ENCODE measurements at places on chromosomes 11 and 22.

GRCh38 chr22:42080287-42080686 is 787 bp downstream of the SMDT1 start:
- DNase-seq, result peak; percentile 60

GRCh38 chr11:761526-762108 is 14.4 kb downstream of the TALDO1 start:
- no peak for DNase-seq

DNA sequence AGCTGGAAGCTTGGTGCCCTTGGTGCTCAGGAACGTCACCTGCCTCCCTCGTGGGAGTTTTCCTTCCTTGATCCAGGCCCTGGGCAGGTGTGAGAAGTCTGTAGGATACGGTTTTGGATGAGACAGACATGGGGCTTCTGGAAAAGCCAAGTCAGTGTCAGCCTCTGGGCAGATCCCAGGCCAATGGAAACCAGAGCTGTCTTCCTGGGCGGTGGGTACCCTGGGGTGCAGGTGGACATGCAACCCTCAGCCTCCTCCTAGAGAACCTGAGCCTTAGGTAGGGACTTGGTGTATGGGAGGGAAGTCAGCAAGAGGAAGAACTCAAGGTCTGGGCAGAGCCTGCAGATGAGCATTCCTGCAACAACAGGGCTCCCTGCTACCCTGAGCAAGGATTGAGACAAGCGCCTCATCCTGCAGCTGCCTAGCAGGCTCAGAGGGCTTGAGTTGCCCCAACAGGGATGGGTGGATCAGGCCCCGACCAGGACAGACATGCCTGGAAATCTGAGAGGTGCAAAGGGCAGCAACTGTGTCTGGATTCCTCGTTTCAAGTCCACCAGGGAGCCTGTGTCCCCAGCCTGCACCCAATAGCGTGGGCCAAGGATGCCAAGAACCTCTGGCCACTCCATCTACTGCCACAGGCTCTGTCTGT is 37.6 kb upstream of the SYT13 start:
- DNase-seq, result peak; percentile 47

- DNase-seq, result no peak
Measured at GRCh38 chr11:116263019-116263418, 509.8 kb downstream of the BUD13 start.

DNA sequence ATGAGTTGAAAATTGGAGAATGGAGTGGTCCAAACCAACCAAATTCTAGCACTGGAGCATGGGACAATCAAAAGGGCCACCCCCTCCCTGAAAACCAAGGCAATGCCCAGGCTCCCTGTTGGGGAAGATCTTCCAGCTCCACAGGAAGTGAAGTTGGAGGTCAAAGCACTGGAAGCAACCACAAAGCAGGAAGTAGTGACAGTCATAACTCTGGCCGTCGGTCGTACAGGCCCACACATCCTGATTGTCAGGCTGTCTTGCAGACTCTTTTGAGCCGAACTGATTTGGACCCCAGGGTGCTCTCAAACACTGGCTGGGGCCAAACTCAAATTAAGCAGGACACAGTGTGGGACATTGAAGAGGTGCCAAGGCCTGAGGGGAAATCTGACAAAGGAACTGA is 80.5 kb upstream of the ADSL start:
- DNase-seq, result no peak

DNA sequence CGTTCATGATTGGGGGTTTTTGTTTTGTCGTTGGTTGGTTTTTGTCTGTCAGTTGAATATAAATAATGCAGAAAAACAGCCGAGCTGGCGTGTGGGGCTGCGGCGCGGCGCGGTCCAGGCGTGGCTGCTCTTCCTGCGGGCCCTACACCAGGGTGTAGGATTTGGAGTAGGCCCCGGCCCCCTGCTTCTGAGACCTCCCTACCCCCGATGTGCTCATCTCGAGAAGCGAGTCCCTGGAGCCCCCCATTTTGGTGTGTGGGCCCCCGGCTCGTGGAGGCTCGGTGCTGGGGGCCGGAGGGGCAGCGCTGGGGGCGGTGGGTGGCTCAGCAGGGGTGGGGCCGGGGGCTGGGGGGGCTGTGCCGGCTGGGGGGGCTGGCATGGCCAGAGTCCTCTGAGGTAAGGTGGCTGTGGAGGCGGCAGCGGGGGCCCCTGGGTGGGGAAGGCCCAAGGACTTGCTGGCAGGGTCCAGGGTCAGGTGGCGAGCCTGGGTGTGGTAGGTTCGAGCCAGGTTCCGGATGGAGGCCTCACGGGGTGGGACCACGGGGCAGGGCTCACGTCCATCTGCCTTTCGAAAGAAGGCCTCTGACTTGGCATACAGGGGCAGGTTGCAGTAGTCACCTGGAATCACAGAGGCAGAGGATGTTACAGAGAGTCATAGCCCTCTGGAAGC is 100.7 kb downstream of the CEP164 start:
- no peak for DNase-seq

- no peak for DNase-seq
Measured at GRCh38 chr11:69316956-69317355, 23.0 kb downstream of the MYEOV start.

DNA sequence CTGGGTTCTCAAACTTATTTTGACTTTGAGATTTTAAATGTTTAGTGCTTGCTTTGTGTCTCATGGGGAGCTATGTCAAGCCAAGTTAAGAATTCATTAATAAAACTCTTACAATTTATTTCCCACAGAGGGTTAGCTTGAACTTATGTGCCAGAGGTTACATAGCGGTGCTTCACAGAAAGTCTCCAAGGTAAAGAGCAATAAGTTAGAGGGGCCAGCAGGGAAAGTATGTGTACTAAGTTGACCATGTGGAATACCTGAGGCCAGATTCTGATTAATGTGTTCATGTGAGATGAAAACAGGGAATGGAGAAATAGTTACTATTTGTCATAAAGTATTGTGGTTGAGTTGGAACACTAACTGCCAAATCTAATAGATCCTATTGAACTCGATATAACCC is 149.3 kb downstream of the TMEM135 start:
- no peak for DNase-seq

DNA sequence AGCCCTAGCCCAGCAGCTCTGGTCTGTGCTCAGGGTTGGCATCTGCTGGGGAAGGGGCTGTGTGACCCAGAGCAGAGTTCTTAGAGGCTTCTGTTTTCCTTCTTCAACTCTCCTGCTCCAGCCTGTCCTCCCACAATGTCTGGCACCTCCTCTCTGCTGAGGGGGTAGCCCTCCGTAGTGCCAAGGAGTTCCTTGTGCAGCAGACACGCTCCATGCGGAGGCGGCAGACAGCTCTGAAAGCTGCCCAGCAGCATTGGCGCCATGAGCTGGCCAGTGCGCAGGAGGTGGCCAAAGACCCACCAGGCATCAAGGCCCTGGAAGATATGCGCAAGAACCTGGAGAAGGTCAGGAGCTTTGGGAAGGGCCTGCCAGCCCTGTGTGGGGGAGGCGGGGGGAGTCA is 69.3 kb downstream of the CEP164 start:
- DNase-seq, result no peak

- no peak for DNase-seq
Measured at GRCh38 chr11:46469926-46470325, 78.3 kb upstream of the CHRM4 start.

DNA sequence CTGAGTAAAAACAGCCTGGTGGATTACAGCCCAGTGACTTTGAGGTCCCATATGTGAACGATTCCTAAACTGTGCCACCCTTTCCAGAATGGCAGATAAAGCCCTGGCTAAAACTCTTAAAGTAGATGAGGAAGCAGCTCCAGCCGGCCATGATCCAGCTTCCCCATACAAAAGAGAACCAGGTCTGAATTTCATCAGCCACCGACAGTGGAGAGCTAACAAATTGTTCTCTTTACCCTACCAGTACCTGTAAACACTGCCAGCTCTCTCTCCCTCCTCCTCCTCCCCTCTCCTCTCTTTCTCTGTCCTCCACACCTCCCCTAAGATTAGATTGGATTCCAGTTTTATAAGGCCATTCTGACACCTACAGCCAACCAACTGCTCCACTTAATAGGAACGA is 176.9 kb downstream of the DSCAML1 start:
- no peak for DNase-seq

Data from activated CD8-positive, alpha-beta memory T cell treated with anti-CD3 and anti-CD28 coated beads for 24 hours (primary cell).